ENCODE measurements at places on chromosomes 5 and 9.

DNA sequence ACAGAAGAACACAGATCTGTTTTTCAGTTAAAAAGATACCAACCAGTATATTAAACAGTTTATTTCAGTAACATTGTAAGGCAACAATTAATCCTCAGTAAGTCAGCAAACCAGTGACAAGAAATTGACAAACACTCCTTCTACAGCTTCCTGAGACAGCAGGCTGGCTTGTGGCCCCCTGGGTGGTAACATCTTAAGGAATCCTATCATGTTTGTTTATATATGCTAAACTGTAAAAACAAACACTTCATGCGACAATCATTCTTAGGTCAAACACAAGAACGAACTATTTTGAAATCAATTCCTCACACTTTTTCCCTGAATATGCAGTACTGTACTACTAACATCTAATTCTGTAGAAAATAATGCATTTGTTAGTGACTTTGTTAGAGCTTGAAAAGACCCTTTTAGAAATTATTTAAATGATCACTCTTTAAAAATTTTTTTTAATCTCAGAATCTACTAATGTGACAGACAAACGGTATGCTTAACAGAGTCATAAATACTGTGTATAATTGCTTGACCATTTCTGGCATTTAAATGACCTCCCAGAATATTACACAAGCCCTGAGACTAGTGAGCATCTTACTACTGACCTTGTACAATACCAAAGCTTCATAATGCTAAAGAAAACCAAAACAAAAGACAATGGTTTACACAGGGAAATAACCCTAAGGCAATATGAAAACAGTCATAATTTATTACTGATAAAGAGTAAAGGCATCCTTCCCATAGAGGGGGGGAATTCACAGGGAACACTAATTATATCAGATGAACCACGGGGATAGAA lies 48.2 kb downstream of the ERMP1 start:
- no peak for DNase-seq

GRCh38 chr9:114008667-114009410 lies 69.3 kb downstream of the AMBP start:
- no peak for DNase-seq

GRCh38 chr9:15187589-15187988 lies 119.4 kb downstream of the TTC39B start:
- DNase-seq: no peak

GRCh38 chr9:126326228-126327005 lies at the start of gene MVB12B:
MVB12B (plus strand) TSS chr9:126326829; CDS start chr9:126326930, 101 bp downstream.
- DNase-seq: peak; percentile 44

- no peak for DNase-seq
Observed at GRCh38 chr5:102691434-102691833, 63.7 kb upstream of the PAM start.

DNA sequence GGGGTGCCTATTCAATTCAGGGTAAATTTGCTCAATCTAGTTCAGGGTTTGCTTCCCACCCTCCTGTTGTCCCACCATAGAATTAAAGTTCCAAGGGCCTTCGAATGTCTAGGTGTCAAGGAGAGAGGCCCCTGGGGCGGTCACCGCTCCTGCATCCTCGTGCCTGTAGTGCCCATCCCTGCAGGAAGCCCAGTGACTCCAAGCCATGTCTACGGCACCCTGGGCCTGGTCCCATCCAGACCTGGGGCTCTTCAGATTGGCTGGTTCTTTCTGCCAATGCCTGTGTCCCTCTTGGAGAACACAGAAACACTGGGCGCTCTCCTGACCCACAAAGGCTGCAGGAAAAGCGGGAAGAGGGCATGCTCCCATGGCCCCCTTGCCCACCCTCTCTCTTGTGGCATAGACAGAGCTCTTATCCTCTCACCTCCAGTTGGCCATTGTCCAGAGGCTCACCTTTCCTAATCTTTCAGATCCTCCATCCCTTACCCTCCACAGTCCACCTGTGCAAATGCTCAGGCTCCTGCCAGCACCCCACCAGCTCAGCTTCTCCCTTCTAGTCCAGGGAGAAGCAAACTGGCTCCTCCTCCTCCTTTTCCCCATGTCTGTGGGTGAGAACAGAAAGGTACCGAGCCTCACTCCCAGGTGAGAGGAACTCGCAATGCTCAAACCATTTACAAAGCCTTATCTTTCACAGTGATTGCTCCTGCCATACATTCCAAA lies 253.0 kb upstream of the IRX2 start:
- DNase-seq: no peak

- DNase-seq: no peak
Observed at GRCh38 chr5:154373729-154374179, 72.0 kb upstream of the SAP30L start.

GRCh38 chr5:141479776-141480175 lies 4.0 kb downstream of the PCDHGC3 start:
- no peak for DNase-seq

DNA sequence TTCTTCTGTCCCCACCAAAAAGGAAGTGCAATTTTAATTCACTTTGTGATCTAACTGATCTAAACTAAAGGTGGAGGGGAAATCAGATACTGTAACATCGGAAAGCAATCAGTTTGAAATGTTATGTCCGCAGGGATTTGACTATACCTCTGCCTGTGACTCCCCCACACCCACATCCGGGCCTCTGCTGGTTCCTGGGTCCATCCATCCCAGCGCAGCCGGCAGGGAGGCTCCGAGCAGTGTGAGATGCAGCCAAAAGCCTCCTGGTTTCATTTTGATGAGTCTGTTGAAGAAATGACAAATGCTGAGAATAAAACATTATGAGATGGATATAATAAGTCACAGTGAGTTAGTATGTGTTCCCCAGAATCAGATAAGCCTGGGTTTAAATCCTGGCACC lies 8.6 kb downstream of the FSTL4 start:
- no peak for DNase-seq

DNA sequence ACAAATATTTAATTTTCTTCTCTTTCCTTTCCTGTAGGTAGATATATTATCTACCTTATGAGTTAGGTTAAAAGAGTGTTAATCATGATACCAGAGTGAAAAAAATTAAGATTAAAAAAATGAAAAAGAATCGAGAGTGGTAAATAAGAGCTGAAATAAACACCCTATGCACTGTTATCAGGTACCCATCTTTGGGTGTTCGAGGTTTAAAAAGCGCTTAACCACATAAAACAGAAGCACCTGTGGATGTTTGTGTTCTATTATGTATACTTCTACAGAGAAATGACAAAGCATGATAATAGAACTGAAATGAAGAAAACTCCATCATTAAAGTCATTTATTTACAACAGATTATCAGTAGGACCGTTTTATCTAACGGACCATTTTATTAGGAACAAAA lies 25.7 kb upstream of the GCNT4 start:
- no peak for DNase-seq

DNA sequence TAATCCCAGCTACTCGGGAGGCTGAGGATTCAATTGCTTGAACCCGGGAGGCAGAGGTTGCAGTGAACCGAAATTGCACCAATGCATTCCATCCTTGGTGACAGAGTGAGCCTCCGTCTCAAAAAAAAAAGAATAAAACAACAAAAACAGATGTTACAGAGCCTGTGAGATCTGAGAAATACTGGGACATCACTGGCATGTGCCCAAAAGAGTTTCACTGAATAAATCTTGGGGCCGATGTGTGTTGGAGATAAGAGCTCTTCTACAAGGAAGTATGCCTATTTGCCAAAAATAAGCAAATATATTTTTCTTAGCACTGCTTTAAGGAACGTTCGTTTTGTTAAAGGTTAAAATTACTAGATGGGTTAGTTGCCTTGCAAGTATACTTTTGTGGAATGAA lies 55.1 kb downstream of the KIAA1958 start:
- DNase-seq: no peak

- DNase-seq: no peak
Observed at GRCh38 chr9:104738452-104738851, 9.0 kb upstream of the NIPSNAP3A start.

All from hypothalamus (tissue), 51 donors.